ENCODE measurements at places on chromosomes 11 and 22. TPM values are rescaled to one million over a fixed set of nuclear protein-coding genes. Genes with fewer than 3 reads are reported as not detected.

Gene OR8H3
- polyA plus RNA-seq: not detected

Gene CEND1
- polyA plus RNA-seq: 0.65 TPM

Gene MIOX
- not detected for polyA plus RNA-seq

Gene MMP3
- not detected for polyA plus RNA-seq

Gene DNAJB7
- polyA plus RNA-seq: 0.66 TPM

Gene OR4A16
- not detected for polyA plus RNA-seq

Gene SLCO2B1
- polyA plus RNA-seq: 10.8 TPM

Gene RFPL1
- polyA plus RNA-seq: not detected

All from muscle of back (tissue), 13 donors.